ENCODE measurements at places on chromosomes 6 and 20.

- H3K36me3 ChIP-seq: no peaks in the 10 kb centered on the region
- H3K27me3 ChIP-seq: peaks cover 80% of the 10 kb centered on the region
- H3K4me1 ChIP-seq: no peaks in the 10 kb centered on the region
These were observed 212.2 kb downstream of the TBC1D7 start for GRCh38 chr6:13116155-13116554.

- DNase-seq: peak; percentile 64
- no peak overlapping the region for H3K4me3 ChIP-seq
- H3K36me3 ChIP-seq: no peaks in the 10 kb centered on the region
These were observed 76.2 kb downstream of the FAM229B start for GRCh38 chr6:112163295-112164257.

- H3K27me3 ChIP-seq: no peaks in the 10 kb centered on the region
- H3K27ac ChIP-seq: no peak overlapping the region
- DNase-seq: no peak
- no peaks in the 10 kb centered on the region for H3K4me1 ChIP-seq
- no peak overlapping the region for H3K4me3 ChIP-seq
These were observed 490.4 kb upstream of the ADGRB3 start for GRCh38 chr6:68144667-68145066.

- H3K4me3 ChIP-seq: no peak overlapping the region
- no peaks in the 10 kb centered on the region for H3K4me1 ChIP-seq
- DNase-seq: no peak
- no peak overlapping the region for H3K27ac ChIP-seq
- H3K27me3 ChIP-seq: no peaks in the 10 kb centered on the region
These were observed 146.2 kb downstream of the VEGFA start for GRCh38 chr6:43915986-43916923.

GRCh38 chr20:10469599-10469998 lies 34.5 kb downstream of the SLX4IP start:
- H3K4me1 ChIP-seq: peaks cover 18% of the 10 kb centered on the region
- H3K36me3 ChIP-seq: no peaks in the 10 kb centered on the region
- no peaks in the 10 kb centered on the region for H3K27me3 ChIP-seq
- peak overlapping the region; percentile 23 for H3K27ac ChIP-seq

DNA sequence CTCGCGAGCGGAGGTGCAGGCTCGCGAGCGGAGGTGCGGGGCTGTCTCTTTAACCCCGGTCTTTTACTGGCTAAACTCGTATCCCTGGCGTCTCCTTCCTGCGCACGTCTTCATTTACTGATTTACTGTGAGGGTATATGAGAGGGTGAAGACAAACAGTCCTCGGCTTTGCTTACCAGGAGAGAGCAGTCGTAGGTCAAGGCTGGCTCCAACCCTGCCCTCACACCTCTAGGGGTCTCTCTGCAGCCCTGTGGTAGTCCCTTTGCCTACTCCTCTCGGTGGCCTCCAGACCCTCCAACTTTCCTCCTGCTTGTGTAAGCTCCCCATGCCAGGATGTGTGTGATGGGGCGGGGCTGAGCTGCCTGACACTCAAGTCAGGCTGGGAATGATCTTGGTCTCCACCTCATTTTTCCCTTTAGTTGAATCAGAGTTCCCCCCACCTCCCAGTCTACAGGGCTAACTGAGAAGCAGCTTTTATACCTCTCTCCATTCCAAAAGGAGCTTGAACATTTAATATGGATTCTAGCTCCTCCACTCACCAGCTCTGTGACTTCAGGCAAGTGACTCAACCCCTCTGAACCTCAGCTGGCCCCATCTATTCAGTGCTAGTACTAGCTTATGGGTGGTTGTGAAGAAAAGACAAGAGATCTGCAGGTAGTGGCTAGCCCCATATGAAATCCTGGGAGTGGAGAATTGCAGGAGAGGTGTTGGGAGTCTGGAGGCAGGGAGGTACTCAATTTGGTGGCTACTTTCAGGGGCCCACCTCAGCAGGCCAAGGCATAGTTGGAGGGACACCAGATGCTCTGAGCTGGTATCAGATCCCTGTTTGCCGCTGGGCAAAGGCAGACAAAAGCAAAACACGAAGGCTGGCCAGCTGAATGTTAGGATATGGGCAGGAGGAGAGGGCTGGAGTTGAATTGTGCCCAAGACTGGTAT lies 902 bp downstream of the SLC29A1 start:
- no peak overlapping the region for H3K27ac ChIP-seq
- H3K4me3 ChIP-seq: peak overlapping the region; percentile 69
- peak; percentile 44 for DNase-seq
- no peaks in the 10 kb centered on the region for H3K36me3 ChIP-seq

DNA sequence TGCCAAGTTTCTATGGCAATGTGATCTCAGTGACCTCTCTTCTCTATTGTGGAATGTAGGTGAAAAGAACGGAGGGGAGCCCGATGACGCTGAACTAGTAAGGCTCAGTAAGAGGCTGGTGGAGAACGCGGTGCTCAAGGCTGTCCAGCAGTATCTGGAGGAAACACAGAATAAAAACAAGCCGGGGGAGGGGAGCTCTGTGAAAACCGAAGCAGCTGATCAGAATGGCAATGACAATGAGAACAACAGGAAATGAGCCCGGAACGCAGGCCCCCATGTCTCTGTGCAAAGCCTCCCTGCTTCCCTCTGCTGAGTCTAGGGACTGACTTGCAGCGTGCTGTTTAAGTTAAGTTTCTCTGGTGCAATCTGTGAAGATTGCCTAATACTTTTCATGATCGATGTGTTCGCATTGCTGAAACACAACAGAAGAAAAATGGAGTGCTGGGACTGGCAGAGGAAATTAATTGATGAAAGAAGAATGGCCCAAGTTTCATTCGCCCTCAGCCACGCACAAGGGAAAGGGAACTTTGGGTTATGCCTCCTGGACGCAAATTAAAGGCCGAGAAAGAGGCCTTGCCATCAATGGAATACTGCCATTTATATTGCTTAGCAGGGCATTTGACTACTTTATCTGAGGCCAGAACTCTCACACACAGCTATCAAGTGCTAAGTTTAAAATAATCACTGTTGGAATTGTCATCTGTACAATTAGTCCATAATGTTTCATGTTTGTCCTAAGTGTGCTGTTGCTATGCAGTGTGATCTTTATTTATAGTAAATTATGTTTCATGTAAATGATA lies 146.4 kb downstream of the AKAP7 start:
- DNase-seq: no peak
- no peak overlapping the region for H3K27ac ChIP-seq
- no peaks in the 10 kb centered on the region for H3K27me3 ChIP-seq

- DNase-seq: no peak
- H3K27ac ChIP-seq: no peak overlapping the region
- no peak overlapping the region for H3K4me3 ChIP-seq
- H3K36me3 ChIP-seq: no peaks in the 10 kb centered on the region
- H3K4me1 ChIP-seq: no peaks in the 10 kb centered on the region
- peaks cover 36% of the 10 kb centered on the region for H3K27me3 ChIP-seq
These were observed 42.0 kb downstream of the DOK5 start for GRCh38 chr20:54517241-54517975.

DNA sequence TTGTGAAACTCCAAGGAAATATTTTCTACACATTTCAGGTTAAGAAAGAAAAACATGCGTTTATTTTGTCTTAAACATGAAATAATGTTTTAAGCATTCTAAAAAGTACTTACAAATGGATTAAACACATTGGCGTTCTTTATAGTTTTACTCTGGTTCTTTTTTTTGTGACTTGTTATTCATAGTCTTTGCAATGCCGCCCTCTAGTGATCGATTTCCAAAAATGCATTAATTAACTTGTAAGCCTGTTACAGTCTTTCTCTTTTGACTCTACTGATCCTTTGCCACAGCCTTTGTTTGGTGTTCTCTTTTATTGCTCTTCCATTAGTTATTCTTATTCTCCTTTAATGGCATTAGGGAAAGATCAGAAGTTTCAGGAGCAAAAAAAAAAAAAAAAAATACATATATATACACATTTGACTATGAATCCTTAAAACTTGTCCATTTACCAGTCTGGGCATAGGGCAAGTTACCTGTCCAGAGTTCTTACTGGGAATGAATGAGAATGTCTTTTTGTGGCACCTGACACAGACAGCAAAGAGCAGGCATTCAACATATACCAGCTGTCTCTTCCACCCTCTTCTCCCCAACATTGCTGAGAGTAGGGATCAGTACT lies 59.9 kb downstream of the MACROD2 start:
- peak; percentile 83 for DNase-seq
- no peak overlapping the region for H3K4me3 ChIP-seq
- H3K36me3 ChIP-seq: no peaks in the 10 kb centered on the region
- no peak overlapping the region for H3K27ac ChIP-seq
- H3K27me3 ChIP-seq: no peaks in the 10 kb centered on the region
- H3K4me1 ChIP-seq: no peaks in the 10 kb centered on the region

DNA sequence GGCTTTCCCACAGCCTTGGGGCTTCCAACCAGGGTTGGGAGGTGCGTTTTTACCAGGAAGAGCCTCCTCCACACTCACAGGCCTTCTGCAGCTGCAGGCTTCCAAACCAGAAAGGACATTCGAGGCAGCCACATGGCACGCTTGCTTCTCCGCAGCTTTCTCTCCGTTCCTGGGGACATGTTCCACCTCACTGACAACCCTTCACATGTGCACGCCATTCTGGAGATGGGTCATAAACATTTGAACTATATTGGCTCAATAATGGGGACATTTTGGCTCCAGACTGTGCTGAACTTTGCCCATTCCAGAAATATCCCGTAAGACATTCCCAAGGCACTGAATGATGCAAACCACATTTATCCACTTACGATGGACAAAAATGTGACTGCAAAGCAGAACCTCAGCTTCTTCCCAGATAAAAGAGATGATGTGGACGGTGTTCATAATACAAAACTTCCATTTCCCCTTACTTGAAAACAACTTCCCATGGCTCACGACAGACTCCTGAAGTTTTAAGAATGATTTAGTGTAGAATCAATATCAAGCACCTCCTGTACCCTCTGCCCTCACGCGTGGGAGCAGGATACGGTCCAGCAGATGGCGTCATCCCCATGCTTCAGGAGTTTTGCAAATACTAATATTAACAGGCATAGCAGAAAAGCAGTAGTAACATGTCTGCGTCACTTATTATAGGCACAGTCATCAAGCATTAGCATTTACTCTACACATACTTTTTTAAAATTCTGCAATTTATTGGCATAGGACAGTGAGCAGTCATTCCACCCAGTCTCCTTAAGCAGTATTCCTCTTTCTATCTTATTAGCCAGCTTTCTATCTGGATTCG lies 25.4 kb upstream of the FOXF2 start:
- no peaks in the 10 kb centered on the region for H3K4me1 ChIP-seq
- H3K27me3 ChIP-seq: peaks cover 74% of the 10 kb centered on the region
- no peak overlapping the region for H3K4me3 ChIP-seq
- H3K36me3 ChIP-seq: no peaks in the 10 kb centered on the region
- DNase-seq: peak; percentile 16

DNA sequence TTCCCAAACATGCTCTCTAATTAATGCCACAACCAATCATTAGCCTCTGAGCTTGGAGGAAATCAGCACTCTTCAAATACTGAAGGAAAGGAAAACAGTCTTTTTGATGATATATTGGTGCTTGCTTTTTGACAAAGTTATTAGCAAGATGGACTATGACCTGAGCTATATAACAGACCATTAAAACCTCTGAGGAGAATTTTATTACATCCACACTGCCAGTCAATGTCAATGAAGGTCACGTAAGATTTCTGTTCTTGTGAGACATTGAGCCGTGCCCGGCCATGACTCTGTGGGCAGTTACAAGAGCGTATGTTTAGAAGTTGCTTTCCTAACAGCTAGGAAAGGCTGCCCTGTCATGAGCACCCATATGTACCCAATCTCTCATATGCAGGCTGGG lies 659.0 kb downstream of the UTRN start:
- no peak for DNase-seq
- no peaks in the 10 kb centered on the region for H3K27me3 ChIP-seq
- H3K4me3 ChIP-seq: no peak overlapping the region
- H3K27ac ChIP-seq: no peak overlapping the region

DNA sequence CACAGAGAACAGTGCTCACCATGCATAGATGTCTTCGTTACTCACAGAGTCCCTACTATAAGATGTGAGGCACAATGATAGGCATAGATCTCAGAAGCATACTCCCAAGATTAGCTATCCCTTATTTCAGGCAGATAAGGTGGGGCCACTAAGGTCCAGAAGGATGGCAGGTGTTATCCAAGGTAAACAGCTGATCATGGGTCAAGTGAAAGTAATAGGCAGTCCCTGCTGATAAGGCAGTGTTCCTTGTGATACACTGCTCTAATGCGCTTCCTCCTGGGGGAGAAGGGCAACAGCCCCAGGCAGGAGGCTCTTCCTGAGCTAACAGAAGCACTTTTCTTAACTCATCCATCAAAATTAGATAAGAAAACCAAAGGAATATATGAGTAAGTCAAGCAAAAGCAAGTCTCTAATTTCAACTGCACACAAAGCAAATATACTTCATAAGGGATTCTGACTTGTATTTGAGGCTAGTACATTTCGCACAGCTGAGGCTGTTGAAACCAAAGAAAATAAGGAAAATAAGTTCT lies 42.2 kb downstream of the METTL24 start:
- no peak overlapping the region for H3K27ac ChIP-seq
- no peak for DNase-seq

DNA sequence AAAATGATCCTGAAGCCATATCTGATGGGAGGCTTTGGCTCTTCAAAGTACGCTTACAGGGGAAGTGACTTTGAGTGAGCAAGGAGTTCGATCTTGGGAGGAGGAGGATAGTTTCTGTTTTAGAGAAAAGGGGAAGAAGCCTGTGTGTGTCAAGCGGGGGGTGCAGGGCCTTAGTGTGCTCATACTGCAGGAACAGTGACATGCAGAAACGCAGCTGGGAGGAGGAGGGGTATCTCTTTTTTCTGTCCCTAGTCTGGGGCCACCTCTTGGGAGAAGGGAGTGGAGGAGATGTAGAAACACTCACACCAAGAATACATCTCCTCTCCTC lies 19.8 kb downstream of the SIRPD start:
- no peaks in the 10 kb centered on the region for H3K4me1 ChIP-seq
- H3K27ac ChIP-seq: no peak overlapping the region
- no peaks in the 10 kb centered on the region for H3K27me3 ChIP-seq
- no peak overlapping the region for H3K4me3 ChIP-seq

Measured in PC-3 (cell line).